Bronchial epithelial cell (primary cell): ENCODE measurements at places on chromosomes 7 and 10. TPM values are rescaled to one million over a fixed set of nuclear protein-coding genes. Genes with fewer than 3 reads are reported as not detected.

FGL2 gene
- under 0.01 and 0.53 TPM in 2 replicates for total RNA-seq

NUDT13 gene
- 0.64 and 1.1 TPM in 2 replicates for total RNA-seq

DRGX gene
- total RNA-seq, result not detected in 2 replicates

CCNY gene
- 66.3 and 80.6 TPM in 2 replicates for total RNA-seq

NPC1L1 gene
- under 0.01 TPM in 2 replicates for total RNA-seq

AKR1D1 gene
- under 0.01 TPM in 1 of 2 replicates, not detected in the other for total RNA-seq

CNNM1 gene
- total RNA-seq, result under 0.01 TPM in 1 of 2 replicates, not detected in the other

PRR15 gene
- 1.9 and 2.1 TPM in 2 replicates for total RNA-seq

ASAH2B gene
- total RNA-seq, result 4.5 and 5.9 TPM in 2 replicates

MMP21 gene
- not detected in 2 replicates for total RNA-seq

SPDYE11 gene
- total RNA-seq, result not detected in 2 replicates

STEAP1 gene
- 10.0 and 12.7 TPM in 2 replicates for total RNA-seq

MAPK8 gene
- total RNA-seq, result 30.6 and 43.2 TPM in 2 replicates

CABCOCO1 gene
- not detected in 2 replicates for total RNA-seq

XRCC2 gene
- 0.26 TPM in 2 replicates for total RNA-seq

RBP3 gene
- not detected in 2 replicates for total RNA-seq

EPDR1 gene
- total RNA-seq, result 2.2 and 5.3 TPM in 2 replicates

ACTA2 gene
- 2.2 and 9.0 TPM in 2 replicates for total RNA-seq

OR6V1 gene
- not detected in 2 replicates for total RNA-seq
